ENCODE measurements at places on chromosomes 13 and 19.

DNA sequence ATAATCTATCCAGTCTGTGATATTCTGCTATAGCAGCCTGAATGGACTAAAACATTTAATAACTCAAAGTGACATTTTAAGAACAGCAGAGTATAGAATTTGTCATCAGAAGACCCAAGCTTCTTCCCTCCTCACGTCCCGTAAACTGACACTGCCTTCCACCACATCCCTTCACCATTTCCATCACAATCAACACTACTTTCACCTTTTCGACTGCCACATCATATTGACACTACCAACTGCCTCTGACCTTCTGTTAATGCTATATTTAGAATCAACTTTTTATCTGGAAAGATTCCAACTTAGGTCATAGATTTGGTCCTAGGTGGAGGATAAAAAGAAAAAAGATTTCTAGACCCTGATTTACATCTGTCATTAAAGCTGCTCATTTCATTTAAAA, 39.6 kb downstream of the STOML3 start:
- DNase-seq, result no peak

DNA sequence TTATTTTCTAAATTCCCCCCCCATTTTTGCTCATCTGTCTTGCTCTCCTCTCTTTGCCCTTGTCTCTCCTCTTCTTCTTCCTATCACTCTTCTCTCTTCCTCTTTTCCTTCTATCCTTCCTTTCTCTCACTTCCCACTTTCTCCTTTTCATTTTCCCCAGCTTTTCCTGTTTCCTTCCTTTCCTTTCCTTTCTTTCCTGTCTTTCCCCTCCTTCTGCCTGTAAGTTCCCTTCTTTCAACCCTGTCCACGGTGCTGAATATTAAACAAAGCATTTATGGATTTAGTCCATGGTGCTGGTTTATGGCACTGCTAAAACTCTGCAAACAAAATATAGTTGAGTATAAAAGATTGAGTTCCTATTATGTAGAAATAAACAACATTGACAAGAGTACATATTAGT, 27.6 kb downstream of the SCEL start:
- no peak for DNase-seq

- no peak for DNase-seq
Observed at GRCh38 chr13:90947976-90948375, 399.5 kb upstream of the MIR17HG start.

DNA sequence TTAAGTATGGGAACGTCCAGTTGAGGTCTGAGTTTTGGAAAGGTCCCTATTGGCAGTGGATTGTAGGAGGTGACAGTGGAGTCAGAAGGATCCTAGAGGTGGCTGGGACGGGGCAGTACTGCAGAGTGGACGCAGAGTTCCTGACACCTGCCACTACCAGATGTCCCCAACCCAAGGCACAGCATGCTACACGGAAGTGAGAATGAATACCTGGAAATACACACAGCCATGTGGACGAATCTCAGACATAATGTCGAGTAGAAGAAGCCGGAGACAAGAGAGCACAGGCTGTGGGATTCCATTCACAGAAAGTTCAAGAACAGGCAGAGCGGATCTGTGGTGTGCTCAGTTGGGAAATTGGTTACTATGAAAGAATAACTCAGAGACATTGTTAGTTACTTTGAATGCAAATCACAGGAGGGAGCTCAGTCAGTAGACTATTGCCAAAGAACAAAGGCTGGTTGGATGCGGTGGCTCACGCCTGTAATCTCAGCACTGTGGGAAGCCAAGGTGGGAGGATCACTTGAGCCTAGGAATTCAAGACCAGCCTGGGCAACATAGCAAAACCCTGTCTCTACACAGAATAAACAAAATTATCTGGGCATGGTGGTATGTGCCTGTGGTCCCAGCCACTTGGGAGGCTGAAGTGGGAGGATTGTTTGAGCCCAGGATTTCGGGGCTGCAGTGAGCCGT, 37.4 kb downstream of the RYR1 start:
- peak; percentile 36 for DNase-seq

- DNase-seq, result no peak
Observed at GRCh38 chr19:4393947-4394590, 6.3 kb downstream of the SH3GL1 start.

GRCh38 chr13:35767256-35767976, 290.9 kb upstream of the MAB21L1 start:
- DNase-seq, result no peak
